ENCODE measurements at places on chromosomes 7 and 10.

- no peak for DNase-seq
Observed at GRCh38 chr7:157035979-157036378, 25.5 kb upstream of the MNX1 start.

GRCh38 chr10:86368987-86369386 lies 2.4 kb upstream of the GRID1 start:
- no peak for DNase-seq

- no peak for DNase-seq
Observed at GRCh38 chr10:20953120-20953519, 56.0 kb upstream of the NEBL start.

DNA sequence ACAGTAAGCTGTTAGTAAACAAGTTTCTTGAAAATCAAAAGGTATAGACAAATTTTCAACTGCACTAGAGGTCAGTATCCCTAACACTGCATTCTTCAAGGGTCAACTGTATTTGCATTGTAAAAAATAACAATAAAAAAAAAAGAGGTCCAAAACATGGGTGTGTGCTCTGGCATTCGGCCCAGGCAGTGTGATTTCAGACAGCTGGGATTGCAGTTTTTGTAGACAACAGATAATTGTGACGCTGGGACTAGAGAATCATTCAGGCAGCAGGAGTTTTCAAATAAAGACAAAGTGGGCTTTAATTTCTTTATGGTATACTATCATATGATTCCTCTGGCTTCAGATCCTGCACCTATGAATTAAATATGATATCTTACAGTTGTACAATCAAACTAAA lies 543.2 kb upstream of the SEMA3D start:
- peak; percentile 20 for DNase-seq

DNA sequence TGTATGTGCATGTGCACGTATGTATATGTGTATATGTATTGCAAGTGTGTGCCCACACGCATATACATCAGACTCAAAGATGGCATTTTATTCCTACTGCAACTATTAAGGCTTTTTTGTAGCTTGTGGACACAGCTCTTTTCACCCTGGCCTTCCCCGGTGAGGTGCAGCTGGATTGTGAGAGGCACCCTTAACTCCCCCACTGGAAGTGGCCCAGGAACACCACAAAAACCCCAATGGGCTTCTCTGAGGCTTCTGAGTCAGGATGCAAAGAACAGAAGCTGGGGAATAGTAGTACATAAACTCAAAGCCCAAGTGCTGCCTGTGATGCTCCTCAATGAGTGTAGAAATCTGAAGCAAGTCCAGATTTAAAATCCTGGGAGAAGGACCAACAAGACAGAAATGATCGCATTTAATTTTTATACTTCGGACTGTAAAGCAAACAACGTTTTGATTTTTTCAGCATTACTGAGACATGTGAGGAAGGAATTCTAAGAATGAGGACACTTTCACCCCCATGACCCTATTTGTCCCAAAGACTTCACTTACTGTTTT lies 369.2 kb upstream of the MGMT start:
- no peak for DNase-seq

- DNase-seq, result no peak
Observed at GRCh38 chr7:88042803-88043202, 108.8 kb downstream of the ADAM22 start.

- DNase-seq, result no peak
Observed at GRCh38 chr10:80459047-80459865, 5.1 kb downstream of the TSPAN14 start.

GRCh38 chr7:21454182-21454581 lies 26.3 kb downstream of the SP4 start:
- no peak for DNase-seq

- no peak for DNase-seq
Observed at GRCh38 chr10:9596368-9596920, 1421.2 kb upstream of the CELF2 start.

DNA sequence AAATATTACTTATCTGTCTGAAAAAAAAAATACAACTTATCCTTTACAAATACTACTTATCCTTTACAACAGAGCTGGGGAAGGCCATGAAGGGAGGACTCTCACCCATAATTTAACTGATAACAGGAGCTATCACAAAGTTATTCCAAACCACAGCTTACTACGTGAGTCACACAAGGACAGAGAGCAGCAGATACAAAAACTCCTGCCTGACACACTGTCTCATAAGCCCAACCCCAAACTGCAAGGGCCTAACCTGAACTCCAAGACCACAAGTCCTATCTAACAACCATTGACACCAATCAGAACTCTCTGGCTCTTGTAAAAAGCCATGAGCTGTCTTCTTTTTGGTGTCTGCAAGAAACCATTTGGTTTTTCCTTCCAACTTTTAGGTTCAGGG lies 28.5 kb upstream of the CXCL12 start:
- DNase-seq, result no peak

DNA sequence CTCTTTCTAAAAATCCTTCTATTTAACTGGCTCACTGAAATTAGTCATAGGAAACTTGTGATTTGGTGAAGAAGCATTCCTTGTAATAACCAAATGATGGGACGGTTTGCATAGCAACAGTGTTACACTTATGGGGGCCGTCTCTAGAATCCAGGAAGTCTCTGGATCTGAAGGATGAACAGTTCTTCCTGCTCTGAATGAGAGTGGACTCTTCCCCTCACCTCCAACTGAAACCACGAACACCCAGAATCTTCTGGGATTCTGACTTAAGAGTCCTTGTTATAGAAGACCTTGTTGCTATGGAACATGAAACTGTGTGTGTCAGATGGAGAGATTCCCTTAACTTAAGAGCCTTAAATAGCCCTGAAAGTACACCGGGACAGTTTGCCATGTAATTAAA lies 23.2 kb downstream of the NOLC1 start:
- DNase-seq, result no peak

- DNase-seq, result no peak
Observed at GRCh38 chr10:44907556-44907955, 3.6 kb upstream of the TMEM72 start.

DNA sequence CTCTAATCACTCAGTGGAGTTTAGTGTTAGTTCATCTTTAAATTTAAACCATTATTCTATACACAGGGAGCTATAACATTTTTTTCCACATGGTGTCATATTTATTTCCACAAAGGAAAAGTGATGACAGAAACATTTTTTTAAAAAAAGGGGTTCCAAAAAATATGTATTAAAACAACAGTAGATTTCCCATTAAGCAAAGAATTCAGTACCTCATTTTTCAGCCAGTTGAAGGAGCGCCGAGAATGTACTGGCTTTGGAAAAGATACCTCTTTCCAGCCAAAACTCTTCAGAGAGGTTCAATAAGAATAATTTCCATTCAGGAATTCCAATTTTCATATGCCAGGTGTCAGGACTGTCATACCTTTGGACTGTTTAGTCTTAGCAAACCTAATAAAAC lies 250.5 kb upstream of the MEOX2 start:
- DNase-seq, result no peak
